ENCODE measurements at places on chromosomes 16 and 17.

- no peak for DNase-seq
Measured at GRCh38 chr17:10612957-10613744, 44.0 kb downstream of the MYH3 start.

DNA sequence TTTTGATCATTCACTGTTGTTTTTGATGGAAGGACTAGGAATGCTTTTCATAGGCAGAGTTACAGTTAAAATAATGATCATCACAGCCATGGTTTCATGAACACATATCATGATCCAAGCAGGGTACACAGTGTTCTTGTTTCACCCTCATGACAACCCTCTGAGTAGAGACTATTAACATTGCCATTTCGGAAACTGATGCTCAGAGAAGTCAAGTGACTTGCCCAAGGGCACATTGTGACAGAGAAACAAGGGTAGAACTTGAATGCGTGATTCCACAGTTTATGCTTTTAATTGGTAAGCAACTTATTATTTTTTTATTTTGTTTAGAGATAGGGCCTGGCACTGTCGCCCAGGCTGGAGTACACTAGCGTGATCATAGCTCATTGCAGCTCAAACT is 202.3 kb downstream of the KATNIP start:
- no peak for DNase-seq

DNA sequence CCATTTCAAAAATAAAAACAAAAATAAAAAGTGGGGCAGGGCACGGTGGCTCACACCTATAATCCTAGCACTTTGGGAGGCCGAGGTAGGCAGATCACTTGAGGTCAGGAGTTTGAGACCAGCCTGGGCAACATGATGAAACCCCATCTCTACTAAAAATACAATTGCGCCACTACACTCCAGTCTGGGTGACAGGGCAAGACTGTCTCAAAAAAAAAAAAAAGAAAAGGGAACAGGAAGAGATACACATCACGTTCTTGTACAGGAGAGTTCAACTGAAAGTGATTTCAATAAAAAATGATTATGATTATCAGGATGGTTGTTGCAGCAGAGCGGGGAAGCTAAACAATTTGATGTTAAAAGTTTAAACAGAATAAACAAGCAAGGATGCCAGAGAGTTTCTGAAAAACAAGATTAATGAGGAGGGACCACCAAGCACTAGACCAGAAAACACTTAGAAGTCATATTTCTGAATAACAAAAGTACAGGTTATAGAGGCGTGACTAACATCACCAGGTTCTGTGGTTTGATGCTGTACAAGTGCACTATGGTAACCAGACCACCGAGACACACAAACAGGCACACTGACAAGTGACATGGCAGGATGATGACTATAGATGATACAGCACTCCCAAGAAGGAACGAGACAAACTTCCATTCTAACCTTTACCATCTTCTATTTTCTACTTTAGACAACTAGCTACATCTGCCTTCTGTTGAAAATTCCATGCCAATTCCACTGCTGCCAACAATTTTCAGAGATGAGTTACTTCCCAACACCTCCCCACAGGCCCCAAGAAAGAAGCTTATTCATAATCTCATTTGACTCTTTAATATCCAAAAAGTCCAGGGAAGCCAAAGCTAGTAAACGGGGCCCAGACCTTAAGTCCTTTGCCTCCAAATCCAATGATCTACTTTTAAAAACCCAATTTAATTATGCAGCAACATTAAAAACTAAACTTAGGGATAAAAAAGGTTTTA is 11.8 kb downstream of the DNAJA2 start:
- DNase-seq: no peak

GRCh38 chr16:49484451-49484849 is 110.8 kb downstream of the C16orf78 start:
- DNase-seq: peak; percentile 20

- DNase-seq: peak; percentile 35
Measured at GRCh38 chr17:39800540-39800939, 62.8 kb downstream of the GRB7 start.

GRCh38 chr16:82242201-82242600 is 72.2 kb upstream of the MPHOSPH6 start:
- DNase-seq: no peak
